Stimulated activated CD4-positive, alpha-beta T cell treated with anti-CD3 and anti-CD28 coated beads, TNF-alpha, amount 100 ng/mL, for 1 hour (primary cell): ENCODE measurements at places on chromosomes 6 and 20.

DNA sequence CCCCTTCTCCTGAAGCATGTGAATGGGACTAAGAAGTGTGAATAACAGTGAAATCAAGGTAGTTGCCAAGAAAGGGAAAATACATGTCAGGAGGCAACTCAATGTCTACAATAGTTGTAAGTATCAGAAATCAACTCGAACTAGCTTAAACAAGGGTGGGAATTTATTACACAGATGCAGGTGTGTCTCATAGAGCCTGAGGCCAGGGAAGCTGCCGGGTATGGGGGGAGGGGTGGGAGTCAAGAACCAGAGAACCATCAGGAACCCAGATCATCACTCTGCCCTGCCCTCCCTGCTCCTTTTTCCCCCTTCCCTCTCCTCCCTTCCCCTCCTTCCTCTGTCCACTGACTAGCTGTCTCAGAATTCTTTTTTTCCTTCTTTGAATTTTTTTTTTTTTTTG lies 34.9 kb upstream of the BMP6 start:
- no peak for DNase-seq

DNA sequence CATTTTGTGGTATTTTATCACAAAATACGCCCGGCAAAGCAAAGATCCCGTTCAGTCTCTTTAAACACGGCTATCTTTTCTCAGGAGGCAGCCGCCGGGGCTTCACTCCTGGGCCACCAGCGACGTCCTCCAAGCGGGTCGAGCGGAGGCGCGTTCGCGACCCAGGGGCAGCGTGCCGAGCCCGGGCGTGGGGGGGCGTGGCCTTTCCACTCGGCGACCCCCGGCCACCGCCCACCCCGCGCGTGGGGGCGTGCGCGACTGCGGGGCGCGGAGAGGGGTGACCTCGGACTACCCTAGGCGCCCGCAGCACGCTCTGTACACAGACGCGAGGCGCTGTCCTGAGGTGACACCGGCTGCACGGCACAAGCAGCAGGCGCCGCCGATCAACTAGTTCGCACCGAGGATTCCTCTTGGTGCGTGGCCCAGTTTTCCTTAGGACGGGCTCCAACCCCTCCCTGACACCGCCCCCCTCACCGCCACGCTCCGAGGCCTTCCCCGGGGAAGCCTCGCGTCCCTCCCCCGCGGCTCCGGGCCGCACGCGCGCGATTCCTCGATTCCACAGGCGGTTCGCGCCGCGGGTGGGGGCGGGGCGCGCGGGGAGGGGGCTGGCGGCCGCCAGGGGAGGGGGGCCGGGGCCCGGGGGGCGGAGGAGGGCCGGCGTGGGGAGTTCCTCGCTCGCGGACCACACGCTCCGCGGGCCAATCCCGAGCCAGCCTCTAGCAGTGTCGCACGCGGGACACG lies 1.1 kb upstream of the JARID2 start:
- peak; percentile 19 for DNase-seq

- peak; percentile 43 for DNase-seq
Measured at GRCh38 chr20:44745598-44746366, at the start of gene KCNK15. TSS of gene KCNK15 (plus strand) at chr20:44745865. CDS start at chr20:44745911, 46 bp downstream.

DNA sequence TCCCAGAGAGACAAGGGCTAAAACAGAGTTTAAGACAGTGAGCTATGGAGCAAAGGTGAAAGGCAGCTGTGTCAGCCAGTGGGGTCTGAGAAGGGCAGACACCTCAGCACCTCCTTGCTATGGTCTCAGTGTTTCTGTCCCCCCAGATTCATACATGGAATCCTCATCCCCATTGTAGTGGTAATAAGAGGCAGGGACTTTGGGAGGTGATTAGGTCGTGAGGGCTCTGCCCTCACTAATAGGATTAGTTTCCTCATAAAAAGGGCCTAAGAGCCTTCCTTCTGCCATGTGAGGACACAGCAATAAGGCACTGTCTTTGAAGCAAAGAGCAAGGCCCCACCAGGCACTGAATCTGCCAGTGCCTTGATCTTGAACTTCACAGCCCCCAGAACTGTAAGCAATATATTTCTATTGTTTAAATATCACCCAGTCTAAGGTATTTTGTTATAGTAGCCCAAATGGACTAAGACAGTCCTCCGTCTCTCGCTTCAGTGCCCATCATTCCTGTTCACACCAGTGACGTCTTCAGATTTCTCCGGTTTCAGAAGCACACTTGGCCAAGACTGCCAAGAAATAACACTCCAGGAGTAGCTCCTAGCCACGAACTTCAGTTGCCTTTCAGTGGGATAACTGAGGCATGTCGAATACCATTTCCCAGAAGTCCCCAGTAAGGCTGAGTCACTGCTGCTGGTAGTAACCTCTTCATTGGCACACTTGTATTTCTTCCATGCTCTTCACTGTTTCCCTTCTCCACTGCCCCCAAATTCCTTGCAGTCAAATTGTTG lies 32.8 kb downstream of the SLC13A3 start:
- no peak for DNase-seq

- no peak for DNase-seq
Measured at GRCh38 chr6:147040121-147040910, 163.9 kb upstream of the STXBP5 start.

- DNase-seq: no peak
Measured at GRCh38 chr6:16441262-16441661, 202.9 kb downstream of the GMPR start.

DNA sequence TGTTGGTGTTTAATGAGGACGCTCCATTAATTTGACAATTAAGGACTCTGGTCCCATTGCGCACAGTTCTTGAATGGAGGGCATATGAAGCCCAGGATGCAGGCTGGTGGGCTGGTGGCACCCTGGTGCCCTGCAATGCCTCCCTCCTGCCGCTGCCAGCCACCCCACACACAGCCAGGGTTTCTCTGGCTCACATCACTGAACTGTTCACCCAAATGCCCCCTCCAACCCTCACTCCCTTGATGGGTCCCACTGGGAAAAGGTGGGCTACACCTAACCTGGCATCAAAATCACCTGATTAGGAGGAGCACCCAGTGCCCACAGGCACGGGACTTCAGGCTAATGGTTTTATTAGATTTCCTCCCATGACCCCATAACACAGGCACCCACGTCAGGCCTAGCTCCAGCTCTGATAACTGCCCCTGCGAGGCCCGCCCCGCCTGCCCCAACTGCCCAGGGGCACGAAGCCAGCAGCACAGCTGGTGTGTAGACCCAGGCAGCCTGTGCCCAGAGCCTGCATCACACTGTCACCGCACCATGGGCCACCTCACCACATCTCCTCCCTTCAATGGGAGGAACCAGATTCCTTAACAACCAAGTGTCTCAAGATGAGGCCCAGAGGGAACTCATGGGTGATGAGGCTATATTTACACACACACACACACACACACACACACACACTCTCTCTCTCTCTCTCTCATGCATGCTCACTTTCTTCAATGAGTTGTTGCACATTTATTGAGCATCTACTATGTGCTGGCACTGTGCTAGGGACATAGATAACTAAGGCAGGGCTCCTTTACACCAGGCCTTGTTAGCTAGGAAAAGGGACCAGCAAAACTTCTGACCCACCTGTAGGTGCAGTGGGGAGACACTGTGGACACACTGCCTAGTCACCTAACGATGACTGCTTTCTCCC lies 107.3 kb downstream of the NOL4L start:
- no peak for DNase-seq
